ENCODE measurements at places on chromosomes 12 and 14.

- peak; percentile 29 for DNase-seq
These were observed 769 bp upstream of the ZNF740 start for GRCh38 chr12:53179687-53180219.

DNA sequence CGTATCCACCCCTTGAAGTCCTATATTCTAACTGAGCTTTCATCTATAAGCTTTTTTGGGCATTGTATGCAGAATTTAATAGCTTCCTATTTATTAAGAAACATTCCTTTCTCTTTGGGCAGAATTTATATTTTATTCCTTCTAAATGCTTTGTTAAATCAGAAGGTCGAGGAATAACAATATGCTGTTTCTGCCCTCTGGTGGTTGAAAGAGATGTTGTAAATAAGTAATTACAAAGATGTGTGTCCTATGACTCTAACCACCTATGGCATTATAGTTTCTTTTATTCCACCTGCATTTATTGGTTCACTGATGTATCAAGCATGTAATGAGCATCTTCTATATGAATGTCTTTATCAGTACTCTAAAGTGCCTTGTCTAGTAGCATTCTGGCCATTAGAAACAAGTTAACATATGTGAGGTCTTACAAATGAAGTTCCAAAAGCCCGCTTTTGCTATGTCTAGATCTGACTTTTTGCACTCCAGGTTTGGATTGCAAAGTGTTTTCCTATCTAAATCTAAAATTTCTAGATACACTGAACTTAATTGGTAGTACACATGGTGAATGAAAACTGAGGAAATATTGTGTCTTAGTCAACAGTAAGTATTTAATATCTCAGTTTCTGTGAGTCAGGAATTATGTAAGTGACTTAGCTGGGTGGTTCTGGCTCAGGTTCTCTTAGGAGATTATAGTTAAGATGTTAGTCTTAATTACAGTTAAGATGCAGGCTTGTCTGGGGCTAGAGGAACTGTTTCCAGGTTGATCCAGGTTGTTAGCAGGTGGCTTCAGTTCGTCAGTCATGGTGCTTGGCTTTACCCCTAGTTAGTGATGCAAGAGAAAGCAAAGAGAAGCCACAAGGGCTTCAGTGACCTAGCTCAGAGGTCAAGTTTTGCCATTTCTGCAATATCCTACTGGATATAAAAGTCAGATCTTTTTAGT is 57.5 kb downstream of the PLEKHA5 start:
- peak; percentile 43 for DNase-seq

DNA sequence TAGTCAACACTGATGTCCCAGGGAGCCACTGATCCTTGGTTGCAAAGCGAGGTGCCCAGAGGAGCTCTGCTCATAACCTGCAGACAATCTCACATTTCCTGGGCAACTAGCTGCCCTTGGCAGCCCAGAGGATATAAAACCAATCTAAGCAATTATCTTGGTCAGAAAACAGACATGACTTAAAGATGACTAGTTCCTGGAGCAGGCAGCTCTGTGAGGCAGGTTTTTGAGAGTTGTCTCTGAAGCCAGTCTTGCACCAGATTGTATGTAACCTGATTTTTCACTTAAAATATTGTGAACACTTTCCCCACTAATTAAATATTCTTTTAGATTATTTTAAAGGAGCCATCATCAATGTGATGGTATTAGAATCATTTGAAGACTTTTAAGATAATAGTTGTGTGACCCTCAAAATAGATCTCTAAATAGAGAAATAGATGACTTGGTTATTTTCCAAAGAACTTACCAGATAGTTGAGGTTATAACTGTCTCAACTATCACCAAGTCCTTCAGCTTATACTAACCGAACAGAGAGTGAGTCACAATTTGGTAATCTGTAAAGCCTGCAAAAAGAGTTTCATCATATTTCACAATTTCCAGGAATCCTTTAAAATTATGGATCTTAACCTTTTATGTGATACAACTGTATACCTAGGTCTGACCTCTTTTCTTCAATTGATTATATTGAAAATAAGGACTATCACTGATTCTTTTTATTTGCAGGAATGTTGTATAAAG is 75.9 kb downstream of the LIN7A start:
- DNase-seq = peak; percentile 50

- DNase-seq = no peak
These were observed 2.0 kb upstream of the C1QL4 start for GRCh38 chr12:49338830-49339463.

DNA sequence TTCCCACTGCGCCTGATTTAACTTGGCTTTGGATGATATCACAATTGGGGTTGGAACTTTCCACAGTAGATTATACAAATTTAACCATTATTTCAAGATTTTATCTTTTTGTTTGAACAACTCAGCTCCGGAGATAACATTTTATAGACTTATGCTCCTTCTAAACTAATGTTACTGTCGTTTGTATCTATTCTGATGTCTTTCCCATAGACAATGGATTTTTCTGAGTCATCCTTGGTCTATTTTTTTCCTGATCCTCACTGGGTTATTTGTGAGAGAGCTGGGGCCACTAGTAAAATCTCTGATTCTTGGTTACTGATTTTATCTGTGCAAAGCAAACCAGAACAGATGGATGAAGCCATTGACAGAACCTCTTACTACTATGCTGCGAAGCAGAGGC is 175.1 kb downstream of the SLC38A4 start:
- DNase-seq = no peak

DNA sequence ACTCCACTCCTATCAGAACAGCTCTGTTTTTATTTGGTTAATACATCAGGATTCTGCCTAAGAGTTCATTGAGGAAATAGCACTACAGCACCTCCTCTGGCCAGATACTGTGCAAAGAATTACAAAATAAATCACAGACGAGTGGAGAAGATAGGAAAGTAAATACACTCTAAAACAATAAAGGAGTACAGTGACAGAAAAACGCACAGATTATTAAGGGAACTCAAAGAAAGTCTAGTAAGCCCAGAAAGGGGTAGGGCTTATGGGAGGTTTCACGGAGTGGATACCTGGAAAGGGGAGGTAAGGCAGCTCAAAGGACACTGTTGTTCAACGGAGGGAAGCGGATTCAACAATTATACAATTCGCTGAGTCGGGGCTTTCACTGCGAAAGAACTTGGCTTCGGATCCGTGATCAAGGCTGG is 5.5 kb downstream of the OR10AD1 start:
- no peak for DNase-seq

- DNase-seq = no peak
These were observed 389.6 kb upstream of the DDHD1 start for GRCh38 chr14:53542732-53543131.

DNA sequence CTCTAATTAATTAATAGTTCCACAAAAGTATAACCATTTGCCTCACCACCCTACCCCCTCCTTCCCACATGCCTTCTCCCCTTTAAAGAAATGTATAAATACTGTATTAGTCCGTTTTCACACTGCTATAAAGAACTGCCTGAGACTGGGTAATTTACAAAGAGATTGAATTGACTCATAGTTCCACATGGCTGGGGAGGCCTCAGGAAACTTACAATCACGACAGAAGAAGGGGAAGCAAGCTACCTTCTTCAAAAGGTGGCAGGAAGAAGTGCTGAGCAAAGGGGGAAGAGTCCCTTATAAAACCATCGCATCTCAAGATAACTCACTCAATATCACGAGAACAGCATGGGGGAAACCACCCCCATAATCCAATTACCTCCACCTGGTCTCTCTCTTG is 8.2 kb upstream of the RESF1 start:
- no peak for DNase-seq

DNA sequence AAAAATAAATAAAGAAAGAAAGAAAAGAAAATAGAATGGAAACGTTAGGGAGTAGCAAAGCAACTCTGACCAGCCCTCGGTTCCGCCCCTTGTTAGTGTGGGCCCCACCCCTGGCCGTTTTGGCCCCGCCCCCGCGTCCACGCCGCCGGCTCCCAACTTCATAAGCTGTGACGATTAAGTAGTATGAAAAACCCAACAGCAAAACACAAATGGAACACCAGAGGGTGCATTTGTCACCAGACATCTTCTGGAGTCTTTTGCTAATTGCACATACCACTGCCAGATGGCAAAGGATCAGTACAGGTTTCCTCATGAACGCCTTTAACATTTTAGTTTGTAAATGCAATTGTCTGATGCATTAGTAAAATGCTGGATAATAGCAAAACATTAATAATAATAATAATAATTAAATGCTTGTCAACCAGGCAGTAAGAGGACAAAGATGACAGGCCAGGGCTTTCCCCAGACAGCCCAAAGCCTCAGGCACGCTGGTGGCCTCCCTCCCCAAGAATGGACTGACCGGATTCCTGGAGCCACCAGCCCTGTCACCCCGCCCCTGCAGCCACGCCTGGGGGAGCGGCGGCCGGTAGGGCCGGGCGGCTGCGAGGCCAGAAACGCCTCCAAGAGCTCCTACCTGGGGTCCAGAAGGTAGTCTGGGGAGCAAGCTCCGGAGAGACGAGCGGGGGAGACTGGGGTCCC is 23.6 kb downstream of the HSP90AA1 start:
- peak; percentile 40 for DNase-seq

DNA sequence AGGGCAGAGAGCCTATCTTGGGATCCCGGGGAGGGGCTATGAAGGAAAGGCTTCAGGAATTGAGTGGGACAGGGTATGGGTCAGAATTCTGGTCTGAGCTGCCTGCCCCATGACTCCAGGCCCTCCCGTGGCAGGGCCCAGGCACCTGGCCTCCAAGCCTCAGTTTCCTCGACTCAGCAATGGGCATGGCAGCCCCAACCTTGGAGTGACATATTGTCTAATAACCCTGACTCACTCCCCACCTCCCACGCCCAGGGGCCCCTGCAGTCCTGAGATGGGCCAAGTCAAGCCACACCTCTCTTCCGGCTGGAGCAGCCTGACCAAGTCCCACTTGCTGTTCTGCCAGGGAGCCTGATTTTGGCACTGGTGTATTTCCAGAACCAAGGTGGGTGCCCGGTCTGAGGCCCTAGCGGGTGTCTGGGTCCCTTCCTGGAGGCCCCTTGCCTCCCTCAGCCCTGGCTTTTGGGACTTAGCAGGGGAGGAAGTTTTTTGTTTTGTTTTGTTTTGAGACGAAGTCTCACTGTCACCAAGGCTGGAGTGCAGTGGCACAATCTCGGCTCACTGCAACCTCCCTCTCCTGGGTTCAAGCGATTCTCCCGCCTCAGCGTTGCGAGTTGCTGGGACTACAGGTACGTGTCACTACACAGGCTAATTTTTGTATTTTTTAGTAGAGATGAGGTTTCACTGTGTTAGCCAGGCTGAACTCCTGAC is 40.3 kb upstream of the RCOR1 start:
- DNase-seq = no peak

DNA sequence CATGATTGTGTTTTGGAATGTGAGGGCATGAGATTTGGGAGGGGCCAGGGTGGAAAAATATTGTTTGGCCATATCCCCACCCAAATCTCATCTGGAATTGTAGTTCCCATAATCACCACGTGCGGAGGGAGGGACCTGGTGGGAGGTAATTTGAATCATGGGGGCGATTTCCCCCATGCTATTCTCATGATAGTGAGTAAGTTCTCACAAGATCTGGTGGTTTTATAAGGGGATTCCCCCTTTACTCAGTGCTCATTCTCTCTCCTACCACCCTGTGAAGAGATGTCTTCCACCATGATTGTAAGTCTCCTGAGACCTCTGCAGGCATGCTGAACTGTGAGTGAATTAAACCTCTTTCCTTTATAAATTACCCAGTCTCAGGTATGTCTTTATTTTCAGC is 15.7 kb downstream of the OR10P1 start:
- DNase-seq = no peak

DNA sequence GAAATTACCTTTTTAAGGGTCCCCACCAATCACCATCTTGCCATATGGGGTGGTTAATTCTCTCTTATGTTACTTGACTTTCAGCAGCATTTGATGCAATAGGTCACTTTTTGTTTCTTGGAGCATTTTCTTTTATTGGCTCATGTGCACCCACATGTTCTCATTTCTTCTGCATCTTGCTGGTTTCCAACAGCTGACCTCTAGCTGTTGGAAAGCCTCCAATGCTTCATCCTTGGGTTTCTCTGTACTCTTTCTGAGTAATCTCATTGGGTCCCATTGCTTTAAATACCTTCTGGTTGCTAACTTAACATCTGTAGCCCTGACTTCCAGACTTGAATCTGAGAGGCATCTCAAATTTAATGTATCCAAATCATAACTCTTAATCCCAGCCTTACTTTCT is 116.8 kb downstream of the CRADD start:
- no peak for DNase-seq

GRCh38 chr12:39763890-39764169 is 144.2 kb upstream of the ABCD2 start:
- DNase-seq = no peak

DNA sequence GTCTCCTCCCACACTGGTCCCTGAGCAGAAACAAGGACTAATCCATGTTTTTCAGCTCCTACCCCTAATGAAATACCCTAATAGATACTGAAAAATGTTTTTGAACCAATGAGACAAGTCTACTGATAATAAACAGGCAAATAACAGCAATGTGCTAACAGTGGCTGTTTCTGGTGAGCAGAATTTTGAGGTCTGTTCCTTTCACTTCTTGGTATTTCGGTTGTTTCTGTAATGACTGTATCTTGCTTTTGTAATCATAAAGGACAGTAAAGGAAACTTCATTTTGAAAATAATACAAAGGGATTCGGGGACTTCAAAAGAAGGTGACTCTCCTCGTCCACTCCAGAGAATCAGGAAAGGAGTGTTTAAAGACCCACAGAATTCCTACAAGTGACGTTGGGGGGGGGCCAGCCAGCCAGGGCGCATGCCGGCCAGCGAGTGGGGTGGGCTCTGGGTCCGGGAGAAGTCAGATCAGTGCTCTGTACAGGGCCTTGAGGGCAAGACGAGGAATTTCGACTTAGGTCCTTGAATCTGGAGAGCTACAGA is 1.1 kb upstream of the CD9 start:
- DNase-seq = no peak

DNA sequence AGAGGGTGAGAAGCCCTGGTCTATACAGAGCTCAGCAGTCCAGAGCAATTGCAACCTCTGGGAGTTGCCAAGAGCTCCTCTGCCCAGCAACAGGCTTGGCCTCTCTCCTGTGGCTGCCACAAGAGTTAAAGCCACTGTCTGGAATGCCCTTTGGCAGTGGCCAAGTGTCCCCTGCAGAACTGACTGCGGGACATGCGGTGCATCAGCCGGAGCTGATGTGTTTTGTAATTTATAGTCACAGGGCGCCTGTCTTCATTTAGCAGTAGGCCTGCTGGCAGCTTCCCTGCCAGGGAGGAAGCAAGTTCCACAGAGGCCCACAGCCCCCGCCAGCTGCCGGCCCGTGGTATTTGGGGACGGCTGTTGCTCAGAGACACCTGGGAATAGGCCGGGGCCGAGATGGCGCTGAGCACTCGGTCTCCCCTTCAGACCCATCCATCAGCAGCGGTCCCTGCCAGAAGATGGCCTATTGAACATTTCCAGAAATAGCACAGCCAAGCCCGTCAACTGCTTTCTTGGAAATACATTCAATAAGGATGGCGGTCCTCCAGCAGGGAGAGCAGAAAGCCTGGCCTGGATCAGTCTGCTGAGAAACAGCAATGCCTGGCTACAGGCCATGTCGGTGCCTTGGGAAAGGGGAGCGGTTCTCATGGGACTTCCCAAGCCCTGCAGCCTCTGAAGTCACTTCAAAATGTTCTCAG is 217.4 kb downstream of the CRADD start:
- DNase-seq = no peak

DNA sequence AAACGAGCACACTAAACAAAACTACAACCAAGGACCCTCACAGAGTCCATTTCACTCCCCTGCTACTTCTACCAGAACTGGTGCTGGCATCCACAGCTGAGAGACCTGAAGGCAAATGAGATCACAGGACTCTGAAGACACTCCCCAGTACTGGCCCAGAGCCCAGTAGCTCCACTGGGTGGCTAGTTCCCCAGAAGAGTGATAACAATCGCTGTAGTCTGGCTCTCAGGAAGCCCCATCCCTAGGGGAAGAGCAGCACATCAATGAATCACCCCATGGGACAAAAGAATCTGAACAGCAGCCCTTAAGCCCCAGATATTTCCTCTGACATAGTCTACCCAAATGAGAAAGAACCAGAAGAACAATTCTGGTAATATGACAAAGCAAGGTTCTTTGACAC is 190.7 kb upstream of the BMP4 start:
- no peak for DNase-seq
